Large intestine (tissue), 12 donors: ENCODE measurements at places on chromosomes 7 and 10. TPM values are rescaled to one million over a fixed set of nuclear protein-coding genes. Genes with fewer than 3 reads are reported as not detected.
A peak's percentile ranks its signal among the peaks of the same experiment; 100 is the strongest.

GRCh38 chr7:28835800-28836199, 122.3 kb downstream of the TRIL start:
- no peak for DNase-seq

KIF11 gene
- polyA plus RNA-seq: 12.5 TPM

DNA sequence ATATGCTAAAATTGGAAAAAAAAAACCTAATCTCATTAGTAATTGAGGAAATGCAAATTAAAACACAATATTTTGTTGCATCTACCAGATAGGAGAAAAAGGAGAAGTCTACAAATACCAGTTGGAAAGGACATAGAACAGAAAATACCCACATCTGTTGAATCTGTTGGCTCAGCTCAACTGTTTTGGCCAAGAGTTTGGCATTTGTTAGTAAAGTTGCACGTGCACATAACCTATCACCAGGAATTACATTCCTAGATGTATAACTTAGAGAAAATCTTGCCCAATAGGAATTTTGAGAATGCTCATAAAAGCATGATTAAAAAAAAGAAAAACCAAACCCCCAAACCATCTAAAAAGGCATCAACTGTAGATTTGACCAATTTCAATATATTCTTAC, 282.1 kb upstream of the BMPER start:
- no peak for DNase-seq

- peak; percentile 13 for DNase-seq
Observed at GRCh38 chr7:54541669-54542625, at the start of gene VSTM2A. Gene VSTM2A, plus strand, starts transcription at chr7:54542375. Its CDS starts 356 bp downstream, at chr7:54542731.
